ENCODE measurements at places on chromosomes 6 and 20. TPM values are rescaled to one million over a fixed set of nuclear protein-coding genes. Genes with fewer than 3 reads are reported as not detected.

The LHFPL5 gene
- not detected for polyA plus RNA-seq

The PM20D2 gene
- 21.3 TPM for polyA plus RNA-seq

The LATS1 gene
- polyA plus RNA-seq = 32.6 TPM

The FKBP1C gene
- 3.9 TPM for polyA plus RNA-seq

The LIN28B gene
- 0.37 TPM for polyA plus RNA-seq

The SLC52A3 gene
- polyA plus RNA-seq = 0.61 TPM

The ECT2L gene
- 0.63 TPM for polyA plus RNA-seq

The CCNC gene
- polyA plus RNA-seq = 68.1 TPM

The VSX1 gene
- polyA plus RNA-seq = not detected

GRCh38 chr20:21514553-21515251 is 838 bp upstream of the NKX2-2 start:
- no peak for DNase-seq

- peak; percentile 77 for DNase-seq
Observed at GRCh38 chr20:35145141-35145564, 2.0 kb downstream of the EDEM2 start.

DNA sequence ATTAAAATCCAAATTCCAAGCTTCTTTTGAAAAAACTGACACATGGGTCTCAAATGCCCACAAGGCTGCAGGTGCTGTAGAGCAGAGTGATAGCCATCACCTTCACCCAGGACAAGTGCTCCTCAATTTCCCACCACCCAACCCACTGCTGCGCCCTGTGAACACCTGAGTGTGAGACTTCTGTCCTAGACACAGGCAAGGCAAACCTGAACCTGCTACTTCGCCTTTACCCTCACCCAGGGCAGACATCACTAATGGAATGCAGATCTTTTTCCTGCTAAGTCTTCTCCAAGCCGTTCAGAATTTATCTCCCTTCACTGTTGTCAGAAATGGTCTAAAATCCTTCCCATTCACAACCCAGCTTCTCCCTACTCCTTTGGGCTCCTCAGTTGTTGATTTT is 65.9 kb downstream of the PREX1 start:
- no peak for DNase-seq

DNA sequence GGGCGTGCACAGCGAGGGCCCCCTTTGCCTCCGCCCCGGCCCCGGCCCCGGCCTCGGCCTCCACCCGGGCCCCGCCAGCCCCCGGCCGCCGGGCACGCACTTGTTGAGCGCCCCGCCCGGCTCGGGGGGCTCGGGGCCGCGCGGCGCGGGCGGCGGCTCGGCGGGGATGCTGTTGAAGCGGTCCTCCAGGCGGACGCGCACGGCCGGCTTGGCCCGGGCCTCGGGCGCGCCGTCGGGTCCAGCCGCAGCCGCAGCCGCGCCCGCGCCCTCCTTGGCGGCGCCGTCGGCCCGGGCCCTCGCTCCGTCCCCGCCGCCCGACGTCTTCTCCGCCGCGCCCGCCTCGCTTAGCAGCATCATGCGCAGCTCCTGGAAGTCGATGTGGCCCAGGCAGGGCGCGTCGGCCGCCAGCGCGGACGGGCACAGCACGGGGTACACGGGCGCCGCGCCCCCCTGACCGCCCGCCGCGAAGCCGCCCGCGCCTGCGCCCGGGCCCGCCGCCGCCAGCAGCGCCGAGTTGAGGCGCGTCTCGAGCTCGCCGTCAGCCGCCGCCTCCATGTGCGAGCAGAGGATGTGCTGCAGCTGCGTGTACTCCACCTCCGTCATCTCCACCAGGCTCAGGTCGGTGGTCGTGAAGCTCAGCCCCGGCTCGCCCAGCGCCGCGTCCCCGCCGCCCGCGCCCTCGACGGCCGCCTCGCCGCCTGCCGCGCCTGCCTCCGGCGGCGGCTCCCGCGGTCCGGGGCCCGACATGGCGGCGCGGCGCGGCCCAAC is 514 bp downstream of the TCFL5 start:
- no peak for DNase-seq

- DNase-seq = no peak
Observed at GRCh38 chr6:139568956-139569538, 194.6 kb upstream of the CITED2 start.

DNA sequence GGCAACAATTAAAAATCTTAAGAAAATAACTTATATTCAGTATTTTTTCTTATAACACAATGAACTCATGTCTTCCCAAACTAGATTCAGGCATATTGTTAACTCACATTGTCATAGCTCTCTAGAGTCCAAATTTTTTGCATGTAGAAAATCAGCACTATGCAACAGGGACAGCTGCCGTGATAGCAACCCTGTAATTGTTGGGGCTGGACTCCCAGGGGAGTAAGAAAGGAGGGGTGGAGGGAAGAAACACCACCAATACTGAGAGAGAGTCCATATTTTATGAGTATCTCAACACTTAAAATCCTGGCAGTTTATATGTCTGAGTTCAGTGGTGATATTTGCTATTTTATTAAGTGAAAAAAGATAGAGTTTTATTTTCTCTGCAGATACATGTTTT is 89.6 kb upstream of the HS3ST5 start:
- no peak for DNase-seq

GRCh38 chr6:149459761-149460160 is 25.1 kb downstream of the ZC3H12D start:
- DNase-seq = no peak

GRCh38 chr6:44315516-44315915 is 2.4 kb upstream of the AARS2 start:
- DNase-seq = no peak

GRCh38 chr20:19785983-19786285 is 27.9 kb downstream of the RIN2 start:
- DNase-seq = no peak

DNA sequence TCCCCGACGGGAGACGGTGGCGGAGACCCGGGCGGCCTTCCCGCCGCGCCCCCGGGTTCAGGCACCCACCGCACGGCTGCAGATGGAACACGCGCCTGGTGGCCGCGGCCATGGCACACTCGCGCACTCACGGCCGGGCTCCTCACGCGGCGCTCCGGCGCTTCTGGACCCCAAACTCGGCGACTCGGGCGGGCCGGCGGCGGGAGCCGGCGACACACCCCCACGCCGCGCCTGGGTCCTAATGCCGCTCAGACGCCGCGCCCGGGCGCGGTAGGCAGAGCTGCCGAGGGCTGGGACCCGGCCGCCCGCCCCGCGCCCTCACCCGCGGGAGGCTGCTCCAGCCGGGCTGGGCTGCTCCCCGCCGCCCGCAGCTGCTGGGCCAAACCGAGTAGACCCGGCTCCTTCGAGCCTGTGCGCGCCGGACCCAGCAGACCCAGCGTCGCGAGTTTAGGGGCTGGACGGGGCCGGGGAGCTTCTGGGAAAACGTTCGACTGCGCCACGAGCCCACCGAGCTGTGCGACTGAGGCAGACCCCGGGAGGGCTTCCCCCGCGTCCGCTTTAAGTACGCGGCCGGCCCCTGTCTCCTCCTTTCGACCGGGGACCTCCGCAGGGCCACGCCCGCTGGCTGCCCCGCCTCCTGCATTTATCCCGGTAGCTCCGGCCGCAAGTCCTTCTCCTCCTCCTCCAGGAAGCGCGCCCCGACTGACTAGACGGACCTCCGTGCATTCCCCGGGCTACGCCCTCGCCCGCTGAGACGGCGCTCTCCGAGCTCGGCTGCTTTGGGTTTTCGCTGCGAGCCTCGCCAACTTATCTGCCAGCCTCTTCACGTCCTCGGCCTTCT is at the start of gene SLC4A11:
TSS of gene SLC4A11 (minus strand) at position 165 of the 841 bp plus-strand sequence. CDS start at position 112, 53 bp downstream.
- no peak for DNase-seq

DNA sequence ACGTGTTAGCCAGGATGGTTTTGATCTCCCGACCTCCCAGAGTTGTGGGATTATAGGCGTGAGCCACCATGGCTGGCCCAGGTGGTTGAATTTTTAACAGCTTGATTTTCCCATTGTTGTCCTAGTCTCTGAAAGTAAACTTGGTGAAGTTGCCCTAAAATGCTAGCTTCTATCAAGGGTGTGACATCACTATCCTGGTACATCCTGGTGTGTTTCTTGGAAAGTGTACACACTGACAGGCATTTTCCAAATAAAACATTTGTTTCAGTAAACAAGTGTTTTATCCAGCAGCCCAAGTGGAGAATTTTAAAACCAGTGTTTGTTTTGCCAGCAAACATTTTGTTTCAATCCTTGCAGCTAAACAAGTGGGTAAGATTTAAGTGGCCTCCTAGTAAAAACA is 40.5 kb upstream of the RREB1 start:
- DNase-seq = no peak

- no peak for DNase-seq
Observed at GRCh38 chr20:8787090-8787489, 281.8 kb upstream of the PLCB4 start.

DNA sequence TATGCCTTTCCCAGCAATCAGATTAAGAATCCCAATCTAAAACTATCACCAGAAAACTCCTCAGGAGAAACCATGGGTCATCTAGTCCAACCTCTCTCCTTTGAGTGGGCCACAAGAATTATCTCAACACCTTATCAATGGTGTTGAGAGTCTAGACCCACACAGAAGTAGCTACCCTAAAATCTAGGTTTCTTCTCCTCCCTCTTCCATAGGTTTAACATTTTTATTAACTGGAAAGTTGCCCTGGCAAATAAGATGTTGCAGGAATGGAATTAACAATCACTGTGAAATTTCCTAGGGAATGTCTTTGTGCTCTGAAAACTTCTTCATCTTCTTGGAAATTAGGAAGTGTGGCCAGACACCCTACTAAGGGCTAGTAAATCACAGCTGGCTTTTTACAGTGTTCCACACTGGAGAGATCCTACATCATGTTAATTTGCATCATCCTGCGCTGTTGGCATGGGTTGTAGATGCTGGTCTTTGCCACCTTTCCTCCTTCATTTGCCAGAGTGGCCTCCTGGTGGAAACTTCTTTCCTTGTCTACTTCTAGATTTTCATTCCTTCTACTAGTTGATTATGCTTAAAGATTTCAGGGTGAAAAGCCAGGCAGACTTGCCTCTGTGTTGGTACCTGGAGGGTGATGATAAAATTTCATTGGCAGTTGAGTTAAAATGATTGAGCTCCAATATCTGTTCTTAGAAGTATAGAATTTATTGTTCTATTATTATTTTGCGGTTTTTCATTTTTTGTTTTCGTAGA is 2.7 kb downstream of the TNFAIP3 start:
- no peak for DNase-seq

- no peak for DNase-seq
Observed at GRCh38 chr6:134009876-134010275, 42.5 kb downstream of the SLC2A12 start.

GRCh38 chr6:2471472-2471871 is 226.1 kb upstream of the GMDS start:
- no peak for DNase-seq

DNA sequence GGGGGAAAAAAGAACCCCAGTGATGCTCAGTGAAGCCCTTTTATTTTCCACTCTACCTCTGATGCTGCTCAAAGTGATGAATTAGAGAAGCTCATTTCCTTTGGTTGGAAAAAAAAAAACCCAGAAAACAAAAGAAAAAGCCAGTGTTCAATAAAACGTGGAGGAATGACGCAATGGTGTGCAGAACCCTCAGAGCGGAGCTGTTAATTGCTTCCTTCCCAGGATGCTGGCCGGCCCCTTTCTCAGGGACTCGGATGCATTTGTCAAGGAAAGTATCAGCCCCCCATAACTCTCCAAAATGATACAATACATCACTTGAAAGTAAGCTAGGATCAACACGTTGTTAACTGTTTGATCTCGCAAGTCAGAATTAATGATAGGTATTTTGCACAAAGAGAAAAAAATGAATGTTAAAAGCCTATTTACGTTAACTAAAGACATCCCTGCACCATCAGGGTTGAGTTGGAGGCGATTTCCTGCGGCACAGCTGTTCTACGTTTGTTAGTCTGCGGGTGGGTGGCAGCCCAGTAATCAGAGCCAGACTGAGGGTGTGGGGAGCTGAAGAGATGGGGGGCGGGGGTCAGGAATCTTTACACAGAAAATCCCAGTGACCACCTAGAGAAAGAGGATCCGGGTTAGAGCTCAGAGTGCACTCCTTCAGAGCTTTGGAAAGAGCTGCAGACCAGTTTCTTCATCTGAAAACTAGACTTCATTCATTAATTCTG is 132.4 kb downstream of the BMP7 start:
- DNase-seq = no peak

GRCh38 chr20:15708984-15709598 is 864.2 kb downstream of the KIF16B start:
- DNase-seq = no peak

GRCh38 chr6:27096834-27097511 is 150.5 kb upstream of the PRSS16 start:
- DNase-seq = peak; percentile 26

- no peak for DNase-seq
Observed at GRCh38 chr6:112031960-112032359, 21.9 kb upstream of the CCN6 start.

DNA sequence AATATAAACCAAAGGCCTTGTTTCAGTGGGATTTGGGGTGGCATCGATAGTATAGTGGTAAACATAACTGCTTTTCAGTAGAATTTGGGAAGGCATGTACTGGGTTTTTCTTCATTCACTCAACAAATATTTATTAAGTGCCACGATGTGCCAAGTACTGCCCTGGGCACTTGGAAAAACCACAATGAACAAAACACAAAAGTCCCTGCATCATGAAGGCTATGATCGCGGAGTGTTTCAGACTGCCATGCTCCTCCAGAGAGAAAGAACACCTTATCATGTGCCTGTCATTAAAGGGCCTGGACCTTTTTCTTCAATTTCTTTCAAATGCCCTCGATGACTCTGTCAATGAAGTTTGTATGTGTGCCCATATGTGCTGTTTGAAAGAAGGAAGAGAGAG is 59.2 kb upstream of the CEP85L start:
- DNase-seq = no peak

GRCh38 chr20:16537025-16537665 is 36.1 kb downstream of the KIF16B start:
- no peak for DNase-seq

DNA sequence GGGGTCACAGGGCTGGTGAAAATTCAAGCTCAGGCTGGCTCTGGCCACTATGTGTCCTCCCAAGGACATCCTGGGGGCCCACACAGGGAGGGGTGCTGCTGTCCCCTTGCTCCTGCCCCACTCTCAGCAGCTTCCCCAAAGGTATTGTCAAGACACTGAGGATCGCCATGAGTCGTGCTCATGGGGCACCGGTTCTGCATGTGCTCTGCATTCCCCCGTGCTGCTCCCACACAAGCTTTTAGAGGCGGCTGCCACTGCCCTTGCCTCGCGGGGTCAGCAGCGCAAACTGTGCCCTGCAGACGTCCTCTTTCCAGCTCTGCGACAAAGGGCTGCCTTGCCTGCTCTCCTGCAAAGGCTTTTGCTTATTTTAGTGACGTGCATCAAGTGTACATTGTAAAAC is 179.8 kb downstream of the ERMARD start:
- DNase-seq = no peak

DNA sequence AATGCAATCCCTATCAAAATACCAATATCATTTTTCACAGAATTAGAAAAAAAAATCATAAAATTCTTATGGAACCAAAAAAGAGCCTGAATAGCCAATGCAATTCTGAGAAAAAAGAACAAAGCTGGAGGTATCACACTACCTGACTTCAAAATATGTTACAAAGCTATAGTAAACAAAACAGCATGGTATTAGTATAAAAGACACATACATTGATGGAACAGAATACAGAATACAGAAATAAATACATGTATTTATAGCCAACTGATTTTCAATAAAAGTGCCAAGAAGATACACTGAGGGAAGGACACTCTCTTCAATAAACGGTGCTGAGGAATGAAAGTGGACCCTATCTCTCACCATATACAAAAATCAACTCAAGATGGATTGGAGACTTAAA is 28.7 kb upstream of the AKAP12 start:
- no peak for DNase-seq

- peak; percentile 19 for DNase-seq
Observed at GRCh38 chr6:27514906-27515495, 42.1 kb upstream of the ZNF184 start.
